Hepatic stellate cell (primary cell): ENCODE measurements at places on chromosomes 2 and 18.

- DNase-seq = no peak
These were observed 15.4 kb downstream of the UXS1 start for GRCh38 chr2:106178716-106179115.

GRCh38 chr2:152525277-152525838 is 190.4 kb downstream of the FMNL2 start:
- no peak for DNase-seq

- DNase-seq = no peak
These were observed 69.6 kb upstream of the FAM237A start for GRCh38 chr2:206572725-206573124.

- DNase-seq = no peak
These were observed 20.5 kb downstream of the LNPK start for GRCh38 chr2:175981551-175981950.

DNA sequence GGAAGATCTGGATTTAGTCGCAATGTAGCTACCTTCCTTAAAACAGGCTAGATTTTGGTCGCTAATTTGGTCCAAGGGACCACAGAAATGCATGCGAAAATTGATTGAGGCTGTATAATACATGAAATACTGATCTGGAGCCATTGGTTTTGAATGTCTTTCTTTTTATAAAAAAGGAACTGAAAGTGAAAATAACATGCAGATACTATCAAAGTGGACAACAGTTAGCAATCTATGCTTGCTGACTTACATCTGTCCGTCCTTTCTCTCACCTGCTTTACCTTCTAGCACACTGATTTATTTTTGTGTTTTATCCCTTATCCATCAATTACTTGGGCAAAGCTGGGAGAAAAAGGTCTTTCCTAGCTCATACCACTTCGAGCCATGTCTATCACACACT is 1459.8 kb upstream of the ACVR2A start:
- no peak for DNase-seq

- DNase-seq = no peak
These were observed 185.4 kb downstream of the ZEB2 start for GRCh38 chr2:144334551-144334950.

GRCh38 chr18:13587001-13587400 is 139.4 kb downstream of the FAM210A start:
- DNase-seq = no peak
